ENCODE measurements at places on chromosomes 1 and 21. TPM values are rescaled to one million over a fixed set of nuclear protein-coding genes. Genes with fewer than 3 reads are reported as not detected.

DNA sequence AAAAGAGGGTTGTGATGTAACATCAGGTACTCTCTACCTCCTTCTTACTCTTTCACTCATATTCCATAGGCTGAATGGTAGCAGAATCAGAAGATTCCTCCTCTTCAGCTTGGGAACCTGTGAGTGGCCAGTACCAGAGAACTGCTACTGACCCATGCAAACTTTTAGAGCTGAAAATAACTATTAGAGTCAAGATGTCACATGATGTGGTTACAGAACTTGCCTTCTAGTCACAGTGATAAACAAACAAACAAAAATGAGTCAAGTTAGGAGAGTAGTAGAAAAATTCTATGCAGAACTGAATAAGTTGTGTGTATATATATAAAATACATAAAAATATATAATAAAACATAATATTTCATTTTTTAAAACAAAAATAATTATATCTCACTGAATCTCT, 47.6 kb upstream of the RGS1 start:
- peak; percentile 49 for DNase-seq

DNA sequence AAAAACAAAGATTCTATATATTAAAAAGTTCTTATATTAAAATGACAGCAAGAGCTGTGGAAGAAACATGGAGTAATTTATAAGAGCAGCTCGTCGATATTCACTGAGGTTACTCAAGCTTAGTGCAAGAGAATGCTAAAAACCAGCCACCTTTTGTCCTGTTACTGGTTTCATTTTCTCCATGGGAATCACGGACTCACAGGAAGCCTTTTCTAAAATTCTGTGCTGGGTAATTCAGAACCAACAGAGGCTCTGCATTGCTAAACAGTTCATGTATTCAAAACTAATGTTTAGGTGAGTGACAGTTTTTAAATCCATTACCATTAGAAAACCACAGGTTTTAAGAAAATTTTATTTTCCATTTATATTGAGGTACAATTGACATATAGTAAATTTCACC, 147.8 kb upstream of the MAP1LC3C start:
- peak; percentile 15 for DNase-seq

- no peak for DNase-seq
These were observed 415.6 kb downstream of the SMYD3 start for GRCh38 chr1:246091477-246091876.

DNA sequence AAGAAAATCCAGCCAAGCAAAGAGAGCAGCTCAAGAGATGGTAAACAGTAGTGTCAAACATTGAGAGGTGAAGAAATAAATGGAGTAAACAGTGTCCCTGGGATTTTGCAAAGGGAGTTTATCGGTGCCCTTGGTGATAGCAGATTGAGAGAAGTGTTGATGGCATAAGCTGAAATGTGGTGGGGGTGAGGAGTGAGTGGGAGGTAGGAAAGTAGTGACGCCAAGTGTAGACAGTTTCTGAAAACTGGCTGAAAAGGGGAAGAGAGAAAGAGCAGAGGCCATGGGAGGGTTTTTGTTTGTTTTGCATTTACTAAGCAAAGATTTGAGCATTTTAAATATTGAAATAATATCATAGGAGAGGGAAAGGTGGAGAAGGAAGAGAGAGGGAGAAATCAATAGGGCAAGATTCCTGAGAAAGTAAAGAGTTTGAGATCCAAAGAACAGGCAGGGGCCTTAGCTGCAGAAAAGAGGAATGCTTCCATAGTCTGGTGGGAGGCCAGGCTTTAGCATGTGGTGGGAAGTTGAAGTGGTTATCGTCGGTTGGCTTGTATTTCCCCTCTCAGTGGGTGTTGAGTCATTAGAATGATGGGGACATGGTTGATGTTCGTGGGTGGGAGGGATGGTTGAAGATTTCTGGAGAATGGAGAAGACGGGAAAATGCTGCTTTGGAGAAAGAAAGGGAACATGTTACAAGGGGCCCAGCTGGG, 26.8 kb upstream of the RASAL2 start:
- no peak for DNase-seq

DNA sequence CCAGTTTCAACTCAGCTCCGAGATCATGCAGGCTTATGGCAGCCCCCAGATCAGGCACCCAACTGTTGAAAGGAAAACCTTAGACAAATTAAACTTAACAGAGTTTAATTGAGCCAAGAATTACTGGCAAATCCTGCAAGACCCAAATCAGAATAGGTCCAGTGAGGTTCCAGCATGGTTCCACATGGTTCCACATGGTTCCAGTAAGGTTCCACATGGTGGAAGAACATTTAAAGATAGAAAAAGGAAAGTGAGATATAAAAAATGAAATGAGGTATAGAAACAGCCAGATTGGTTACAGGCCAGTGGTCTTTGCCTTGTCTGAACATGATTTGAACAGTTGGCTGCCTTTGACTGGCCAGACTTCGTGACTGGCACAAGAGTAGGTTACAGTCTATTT, 288.8 kb upstream of the LRRC7 start:
- DNase-seq: no peak

GRCh38 chr1:179821524-179821923, 56.1 kb downstream of the TOR1AIP2 start:
- DNase-seq: no peak

DNA sequence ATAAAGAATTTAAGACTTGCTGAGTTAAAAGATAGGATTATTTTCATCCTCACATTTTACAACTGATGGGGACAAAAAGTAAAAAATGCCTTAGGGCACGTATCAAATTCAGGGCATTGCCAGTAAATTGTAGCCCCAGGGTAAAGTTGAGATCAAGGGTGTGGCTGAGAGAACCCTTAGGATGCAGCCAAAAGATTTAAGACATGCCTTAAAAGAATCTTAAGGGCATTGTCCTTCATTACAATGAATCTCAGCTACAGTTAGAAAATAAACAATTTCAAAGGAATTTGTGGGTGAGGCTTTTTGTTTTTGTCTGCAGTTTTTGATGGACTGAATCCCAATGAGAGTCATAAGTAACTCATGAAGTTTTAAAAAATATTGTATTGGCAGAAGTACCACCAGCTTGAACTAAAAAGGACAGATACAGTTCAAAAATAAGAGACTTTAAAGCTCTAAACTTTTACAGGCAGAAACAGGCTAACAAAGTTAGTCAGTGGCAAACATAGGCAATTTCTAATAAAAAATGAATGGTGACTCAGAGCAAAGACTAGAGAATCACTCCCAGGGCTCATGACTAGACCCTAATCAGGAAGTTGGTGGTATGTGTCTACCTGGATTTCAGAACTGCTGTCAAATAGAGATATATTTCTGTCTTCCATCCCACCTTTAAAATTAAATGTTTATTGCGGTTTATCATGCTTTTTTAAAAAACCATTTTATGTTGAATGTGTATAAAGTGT, 165.1 kb upstream of the SNX7 start:
- peak; percentile 59 for DNase-seq

GOLT1A gene
- 0.84 TPM for total RNA-seq

AJAP1 gene
- total RNA-seq: not detected

EPHA10 gene
- not detected for total RNA-seq
